Spleen (tissue), 13 donors: ENCODE measurements at places on chromosomes 3 and 15.

- no peak for DNase-seq
These were observed 844 bp downstream of the NR2F2 start for GRCh38 chr15:96331144-96331944.

DNA sequence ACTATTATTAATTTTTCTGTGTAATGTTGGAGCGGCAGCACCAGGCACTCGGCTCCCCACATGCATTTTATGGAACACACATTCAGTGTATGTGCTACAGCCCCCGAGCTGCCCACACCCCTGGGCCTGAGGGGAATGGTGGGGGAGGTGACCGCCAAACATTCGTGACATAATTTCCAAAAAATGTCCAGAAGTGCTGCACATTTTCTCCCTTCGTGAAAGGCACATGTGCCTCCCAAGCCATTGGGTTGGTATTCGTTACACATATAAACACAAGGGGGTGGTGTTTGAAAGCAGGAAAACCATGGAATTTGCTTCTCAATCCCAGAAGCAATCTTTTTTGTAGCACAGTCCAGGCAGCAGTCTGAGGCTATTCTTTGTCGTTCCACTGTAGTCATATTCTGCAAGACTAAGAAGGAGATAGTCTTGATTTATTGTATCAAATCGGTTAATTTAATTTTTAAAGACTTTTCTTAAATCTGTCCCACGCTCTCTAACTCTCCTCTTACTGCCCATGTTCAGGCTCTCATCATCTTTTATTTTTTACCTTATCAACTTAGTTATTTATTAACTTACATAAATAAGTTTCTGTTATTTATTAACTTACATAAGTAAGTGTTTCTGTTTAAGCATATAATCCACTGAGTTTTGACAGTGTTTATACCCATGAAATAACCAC lies 39.2 kb upstream of the POLR2M start:
- DNase-seq = no peak

DNA sequence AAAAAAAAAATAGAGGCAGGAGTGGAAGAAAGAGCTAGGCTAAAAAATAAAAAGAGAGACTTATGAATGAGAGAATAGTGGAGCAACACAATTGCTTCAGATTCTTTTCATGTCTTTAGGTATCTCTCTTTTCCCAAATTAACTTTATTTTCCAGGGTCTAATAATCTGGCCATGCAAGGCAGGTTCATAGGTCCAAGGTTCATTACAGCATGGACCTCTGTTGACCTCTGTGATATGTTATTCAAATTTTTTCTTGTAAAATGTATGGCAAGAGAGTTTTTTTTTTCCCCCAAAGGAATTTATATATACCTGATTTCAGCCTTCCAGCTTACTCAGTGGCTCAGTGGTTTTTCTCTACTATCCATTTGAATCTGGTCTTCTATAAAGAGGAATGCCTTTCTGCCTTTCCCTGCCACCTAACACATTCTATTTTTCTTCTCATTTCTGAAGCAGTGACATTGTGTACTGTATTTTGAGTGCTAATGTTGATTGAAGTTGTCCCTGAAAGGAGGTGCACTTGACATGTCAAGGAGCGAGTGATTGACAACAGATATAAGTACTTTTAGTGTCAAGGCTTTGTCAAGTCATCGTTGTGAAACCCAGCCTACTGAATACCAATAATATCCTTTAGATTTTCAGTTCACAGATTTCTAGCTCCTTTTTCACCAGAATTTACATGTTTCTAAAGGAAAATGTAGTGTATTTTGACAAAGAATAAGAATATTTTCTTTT lies 118.5 kb downstream of the MAP2K5 start:
- DNase-seq = no peak

DNA sequence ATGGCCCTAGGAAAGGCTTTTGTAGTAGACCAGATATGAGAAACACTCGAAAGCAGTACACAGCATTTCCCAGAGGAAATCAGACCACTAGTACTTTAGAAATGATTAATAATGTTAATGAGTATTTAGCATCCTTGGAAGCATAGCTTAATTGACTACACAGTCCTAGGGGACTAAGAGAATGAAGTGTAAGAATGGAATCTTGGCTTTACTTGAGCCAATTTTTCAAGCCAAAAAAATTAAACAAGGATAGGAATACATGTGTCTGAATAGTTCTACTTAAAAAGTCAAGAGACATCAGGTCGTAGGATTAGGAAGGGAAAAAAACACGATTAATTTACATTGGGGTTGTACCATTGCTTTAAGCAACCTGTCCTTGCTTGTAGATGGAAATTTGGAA lies 38.2 kb downstream of the DPPA2 start:
- DNase-seq = no peak

DNA sequence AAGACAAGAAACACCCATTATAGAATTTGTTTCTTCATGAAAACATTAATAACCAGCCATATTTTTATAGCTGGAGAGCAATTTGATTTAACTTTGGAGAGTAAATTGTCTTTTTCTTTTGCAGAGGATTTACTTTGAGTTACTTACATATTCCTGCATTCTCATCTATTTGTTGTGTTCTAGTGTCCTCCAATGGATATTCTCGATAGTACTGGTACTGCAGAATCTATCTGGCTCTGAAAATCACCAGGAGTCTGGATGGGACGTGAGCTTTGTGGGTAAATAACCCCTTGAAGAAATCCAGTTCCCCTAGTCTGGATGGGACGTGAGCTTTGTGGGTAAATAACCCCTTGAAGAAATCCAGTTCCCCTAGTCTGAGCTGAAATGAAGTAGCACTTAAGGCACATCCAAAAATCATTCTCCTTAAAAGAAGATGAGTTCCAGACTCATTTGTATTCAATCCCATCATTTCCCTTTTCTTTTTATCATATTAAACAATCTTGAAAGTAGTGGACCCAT lies 294.1 kb upstream of the UBE2E2 start:
- no peak for DNase-seq

DNA sequence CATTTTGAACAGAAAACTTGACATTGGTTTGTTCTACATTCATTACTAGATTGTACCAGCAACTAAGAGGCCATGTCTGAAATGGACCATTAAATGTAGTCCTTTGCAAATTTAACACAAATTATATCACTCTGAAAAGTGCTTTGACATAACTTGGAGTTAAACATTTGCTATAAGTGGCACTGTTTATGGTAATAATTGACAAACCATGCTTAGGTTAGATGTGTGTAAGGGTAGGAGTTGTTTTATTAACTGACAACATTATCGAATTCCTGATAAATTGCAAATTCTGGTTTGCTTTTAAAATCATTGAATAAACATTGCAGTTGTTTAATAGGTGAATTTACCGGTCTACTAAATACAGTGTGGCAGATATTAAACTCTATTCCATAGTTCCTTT lies 6.1 kb upstream of the TMEM207 start:
- no peak for DNase-seq

DNA sequence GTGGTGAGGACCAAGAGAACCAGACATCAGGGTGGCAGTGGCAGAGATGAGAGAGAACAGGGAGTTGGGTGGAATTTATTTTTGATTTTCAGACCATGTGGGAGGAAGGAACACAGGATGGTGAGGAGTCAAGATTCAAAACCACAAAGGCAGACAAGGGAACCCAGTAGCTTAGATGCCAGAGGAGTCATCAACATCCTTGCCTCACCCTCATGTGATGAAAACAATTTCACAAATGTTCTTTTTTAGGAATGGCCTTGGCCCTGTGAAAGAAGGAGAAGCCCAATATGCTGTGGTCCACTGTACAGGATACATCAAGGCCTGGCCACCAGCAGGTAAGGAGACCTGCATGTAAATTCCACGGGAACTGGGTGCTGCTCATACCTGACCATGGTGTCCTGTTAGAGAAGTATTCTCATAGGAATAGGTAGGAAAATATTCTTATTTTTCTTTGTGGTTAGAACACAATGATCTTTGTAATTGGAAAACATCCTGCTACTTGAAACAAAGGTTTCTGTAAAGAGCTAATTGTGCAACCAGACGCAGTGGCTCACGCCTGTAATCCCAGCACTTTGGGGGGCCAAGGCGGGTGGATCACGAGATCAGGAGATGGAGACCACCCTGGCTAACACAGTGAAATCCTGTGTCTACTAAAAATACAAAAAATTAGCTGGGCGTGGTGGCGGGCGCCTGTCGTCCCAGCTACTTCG lies 110.0 kb downstream of the ARNT2 start:
- DNase-seq = no peak

GRCh38 chr3:48898383-48899234 lies at the start of gene SLC25A20:
SLC25A20 (minus strand) TSS chr3:48898882; CDS start chr3:48898794, 88 bp downstream.
- peak; percentile 99 for DNase-seq

DNA sequence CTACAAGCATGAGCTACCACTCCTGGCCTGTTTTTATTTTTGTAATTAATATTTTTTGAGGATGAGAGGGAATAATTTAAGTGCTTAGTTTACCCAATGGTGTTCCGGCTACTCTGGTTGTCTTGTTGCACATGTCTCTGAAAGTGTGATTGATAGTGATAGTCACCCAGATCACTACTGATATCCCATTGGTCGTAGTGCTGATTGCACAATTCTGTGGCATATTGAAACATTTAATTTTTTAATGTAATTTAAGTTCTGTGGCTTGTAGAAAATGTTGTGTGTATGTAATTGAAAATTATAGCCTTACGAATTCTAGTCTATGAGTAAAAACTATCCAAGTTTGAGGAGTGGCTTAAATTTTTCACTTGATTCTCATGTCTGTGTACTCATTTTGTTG lies 11.9 kb downstream of the ARIH2 start:
- DNase-seq = no peak

DNA sequence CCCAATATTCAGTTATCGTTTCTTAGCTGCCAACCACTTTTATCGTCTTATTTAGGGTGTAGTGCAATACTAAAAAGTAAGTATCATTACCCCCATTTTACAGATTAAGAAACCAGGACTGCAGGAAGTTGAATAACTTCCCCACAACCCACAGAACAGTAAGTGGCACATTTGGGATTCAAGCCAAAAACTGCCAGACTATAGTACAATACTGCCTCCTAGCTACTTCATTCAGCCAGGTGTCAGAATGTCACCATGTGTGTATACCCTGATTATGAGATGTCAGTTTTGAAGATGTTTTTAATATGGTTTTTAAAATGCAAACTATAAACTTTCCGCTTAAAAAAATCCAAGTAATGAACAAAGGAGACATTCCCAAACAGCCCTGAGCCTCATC lies 74.2 kb upstream of the PROK2 start:
- no peak for DNase-seq

DNA sequence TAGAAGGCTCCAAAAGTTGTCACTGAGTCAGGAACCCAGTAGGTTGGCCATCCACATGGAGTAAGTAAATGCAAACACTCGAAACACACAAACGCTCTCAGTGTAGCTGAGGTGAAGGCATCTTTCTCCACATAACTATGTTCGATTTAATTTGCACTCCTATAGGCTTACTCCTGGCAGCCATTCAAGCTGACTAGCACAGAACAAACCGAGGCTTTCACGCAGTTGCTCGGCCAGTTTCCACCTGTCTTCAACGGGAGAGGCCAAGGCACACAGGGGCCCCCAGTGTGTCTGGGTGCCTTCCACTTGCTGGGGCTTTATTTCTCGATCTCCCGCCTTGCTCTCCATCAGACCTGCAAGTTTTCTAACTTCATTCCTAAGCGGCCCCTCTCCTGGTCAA lies 18.9 kb downstream of the RGMA start:
- no peak for DNase-seq

GRCh38 chr3:153029350-153029749 lies 132.7 kb upstream of the RAP2B start:
- DNase-seq = no peak

DNA sequence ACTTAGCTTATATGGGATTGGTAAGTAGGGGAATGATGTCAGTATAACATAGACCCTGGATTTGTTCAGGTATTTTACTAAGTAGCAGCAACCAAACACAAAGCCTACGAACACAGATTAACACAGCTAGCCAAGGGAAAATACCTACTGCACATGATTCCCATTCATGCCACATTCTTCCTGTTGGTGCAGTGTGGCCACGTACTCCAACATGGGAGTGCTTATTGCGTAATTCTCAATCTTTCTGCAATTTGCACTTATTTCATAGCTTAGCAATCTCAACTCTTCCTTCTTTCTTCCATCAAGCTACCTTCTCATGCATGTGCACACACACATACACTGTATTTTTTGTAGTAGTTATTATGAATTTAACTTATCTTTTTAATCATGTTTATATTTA lies 186.8 kb downstream of the IL5RA start:
- DNase-seq = no peak

DNA sequence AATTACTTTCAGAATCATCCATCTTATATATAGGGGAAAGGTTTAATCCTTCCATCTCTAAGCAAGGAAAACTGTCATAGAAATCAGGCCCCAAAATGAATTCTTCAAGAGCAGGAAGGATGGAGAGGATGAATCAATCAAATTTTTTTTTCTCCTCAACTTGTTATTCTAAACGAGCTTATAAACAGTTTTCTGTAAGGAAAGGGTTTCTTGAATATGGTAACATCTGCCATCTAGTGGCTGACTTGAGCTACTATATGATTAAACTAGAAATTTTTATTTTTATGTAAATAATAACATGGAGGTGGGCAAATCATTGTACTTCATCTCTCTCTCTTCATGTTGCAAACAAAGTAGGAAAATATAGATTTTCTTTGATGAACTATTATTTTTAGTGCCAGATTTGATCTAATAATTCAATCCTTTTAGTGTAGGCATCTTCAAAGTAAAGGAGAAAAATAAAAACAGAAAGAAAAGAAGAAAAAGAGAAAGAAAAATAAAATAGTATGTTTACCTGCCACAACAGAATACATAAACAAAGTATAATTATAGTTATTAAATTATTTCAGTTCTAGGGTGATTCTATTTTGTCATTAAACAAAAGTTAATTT lies 146.6 kb downstream of the SERPINI1 start:
- DNase-seq = no peak

DNA sequence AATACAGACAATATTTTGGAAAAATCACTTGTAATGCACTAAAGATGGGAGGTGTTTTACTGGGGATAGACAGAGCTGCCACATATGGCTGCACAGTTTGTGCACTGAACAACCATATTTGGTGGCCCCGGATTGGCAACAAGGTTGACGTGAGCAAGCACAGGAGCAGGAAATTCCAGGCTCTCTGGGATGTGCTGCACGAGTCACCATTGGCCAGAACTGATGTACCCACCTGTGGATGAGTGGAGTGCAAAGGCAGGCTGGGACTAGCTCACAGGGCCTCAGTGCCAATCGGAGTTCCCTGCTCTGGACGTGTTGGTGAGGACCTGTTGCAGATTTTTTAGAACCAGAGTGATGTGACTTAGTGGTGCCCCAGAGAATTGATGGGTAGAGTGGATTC lies 42.0 kb upstream of the SCAANT1 start:
- no peak for DNase-seq

GRCh38 chr15:81000144-81000623 lies 539 bp upstream of the TLNRD1 start:
- no peak for DNase-seq

GRCh38 chr15:76108021-76108723 lies 48.4 kb downstream of the TMEM266 start:
- no peak for DNase-seq
